Effector CD8-positive, alpha-beta T cell (primary cell): ENCODE measurements at places on chromosomes 3 and 15.

- no peak for DNase-seq
These were observed 9.0 kb upstream of the C3orf85 start for GRCh38 chr3:109127553-109127952.

GRCh38 chr3:139198929-139199328, 144.9 kb upstream of the MRPS22 start:
- DNase-seq, result no peak

DNA sequence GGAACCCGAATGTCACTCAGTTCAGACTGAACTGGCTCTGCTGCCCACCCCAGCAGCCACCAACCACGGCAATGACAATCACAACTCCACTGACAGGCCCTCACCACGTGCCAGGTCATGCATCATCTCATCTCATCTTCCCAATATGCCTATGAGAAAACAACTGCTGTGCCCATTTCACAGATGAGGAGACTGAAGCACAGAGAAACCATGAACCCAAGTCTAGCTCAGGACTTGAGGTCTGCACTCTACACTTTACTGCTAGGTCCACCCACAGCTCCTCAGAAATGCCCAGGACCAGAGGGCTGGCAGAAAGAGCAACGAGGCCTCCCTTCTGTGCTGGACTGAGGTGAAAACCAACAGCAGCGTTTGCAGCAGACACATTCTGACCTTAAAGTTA, 99.2 kb upstream of the LINGO1 start:
- DNase-seq, result no peak

DNA sequence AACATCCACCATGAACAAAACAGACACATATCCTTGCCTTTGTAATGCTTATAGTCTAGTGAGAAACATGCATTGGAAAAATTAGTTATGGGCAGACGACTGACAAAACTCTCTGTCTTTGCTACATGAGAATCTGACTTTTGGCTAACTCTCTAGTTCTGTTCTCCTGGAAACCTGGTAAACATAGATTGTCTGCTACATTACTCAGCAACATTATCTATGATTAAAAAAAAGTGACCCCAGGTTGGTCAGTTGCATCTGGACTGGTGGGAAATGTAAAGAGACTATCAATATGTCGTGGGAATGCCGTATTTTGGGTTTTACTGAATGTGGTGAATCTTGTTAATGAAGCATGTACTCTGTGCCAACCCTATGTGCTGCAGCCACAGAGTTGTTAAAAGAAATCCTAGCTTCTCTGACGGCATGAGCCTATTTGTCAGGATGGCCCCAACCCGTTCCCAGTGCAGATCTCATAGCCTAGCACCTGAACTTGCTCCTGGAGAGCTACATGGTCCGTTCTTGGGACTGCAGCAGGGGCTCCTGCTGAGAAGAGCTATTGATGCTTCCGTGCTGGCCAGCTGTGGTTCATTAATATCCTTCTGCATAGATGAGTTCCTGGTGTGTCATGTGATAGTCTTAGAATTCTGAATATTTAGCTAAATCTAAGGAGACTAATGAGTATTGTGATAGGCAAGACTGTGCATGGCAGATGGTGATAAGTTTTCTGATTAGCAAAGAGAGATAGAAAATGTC, 311.7 kb upstream of the ZNF717 start:
- DNase-seq, result no peak
